ENCODE measurements at places on chromosomes 5 and 9. TPM values are rescaled to one million over a fixed set of nuclear protein-coding genes. Genes with fewer than 3 reads are reported as not detected.

GRCh38 chr9:92384375-92384774, 20.0 kb downstream of the OGN start:
- DNase-seq: peak; percentile 34

DNA sequence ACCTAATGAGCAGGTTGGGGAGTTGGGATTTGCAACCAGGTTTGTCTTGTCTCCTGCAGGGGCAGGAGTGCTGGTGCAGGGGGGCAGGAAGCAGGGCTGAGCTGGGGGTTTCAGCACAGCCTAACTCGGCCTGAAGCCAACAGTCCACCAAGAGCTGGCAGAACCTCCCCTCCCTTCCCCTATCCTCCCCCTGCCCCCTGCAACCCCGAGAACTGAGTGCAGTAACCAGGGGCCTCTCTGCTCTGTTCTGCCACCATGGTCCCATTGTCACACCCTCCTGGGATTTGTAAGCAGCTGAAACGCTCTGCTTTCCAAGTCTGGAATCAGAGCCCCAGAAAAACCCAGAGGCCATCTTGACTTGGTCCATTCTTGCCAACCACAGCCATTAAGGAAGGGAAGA, 72.9 kb downstream of the ARHGEF37 start:
- DNase-seq: no peak

DNA sequence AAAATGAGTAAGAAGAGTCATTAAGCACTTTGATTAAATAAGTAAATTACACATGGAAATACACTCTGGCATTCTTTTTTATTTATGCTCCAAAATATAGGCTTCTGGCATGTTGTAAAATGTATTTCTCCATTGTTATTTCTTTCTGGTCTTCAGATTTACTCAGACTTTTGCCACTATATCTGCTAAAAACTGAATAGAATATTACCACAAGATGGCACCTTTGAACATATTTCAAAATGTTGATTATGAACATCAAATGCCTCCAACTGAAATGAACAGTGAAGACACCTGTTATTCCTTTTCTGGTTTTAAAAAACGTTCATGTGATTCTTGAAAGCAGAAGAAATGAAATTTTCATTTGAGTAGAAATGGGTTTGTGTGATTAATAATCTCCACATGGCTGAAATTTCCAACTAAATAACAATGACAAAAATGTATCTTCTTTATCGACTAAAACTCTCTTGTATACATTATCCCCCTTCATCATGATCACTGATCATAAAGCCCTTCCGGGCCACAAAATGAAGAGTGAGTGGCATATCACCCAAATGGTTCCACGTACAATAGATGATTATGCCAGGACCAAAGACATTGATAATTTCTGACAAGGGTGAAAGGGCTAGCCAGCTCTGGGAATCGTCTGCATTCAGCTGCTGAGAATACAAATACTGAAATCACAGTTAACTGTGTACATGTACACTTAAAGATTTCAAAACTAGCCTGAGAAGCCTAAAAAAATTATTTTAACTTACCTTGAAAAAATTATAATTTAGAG, 23.8 kb downstream of the TYRP1 start:
- no peak for DNase-seq

GRCh38 chr9:27311184-27311583, 14.2 kb upstream of the EQTN start:
- DNase-seq: no peak

DNA sequence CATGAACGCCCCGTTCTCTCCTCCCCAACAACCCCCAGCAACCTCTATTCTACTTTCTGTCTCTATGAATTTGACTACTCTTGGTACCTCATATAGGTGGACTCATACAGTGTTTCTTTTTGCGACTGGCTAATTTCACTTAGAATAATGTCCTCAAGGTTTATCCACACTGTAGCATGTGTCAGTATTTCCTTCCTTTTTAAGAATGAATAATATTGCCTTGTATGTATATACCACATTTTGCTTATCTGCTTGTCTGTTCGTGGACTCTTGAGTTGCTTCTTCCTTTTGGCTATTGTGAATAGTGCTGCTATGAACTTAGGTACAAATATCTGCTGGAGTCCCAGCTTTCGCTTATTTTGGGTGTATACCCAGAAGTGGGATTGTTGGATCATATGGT, 42.7 kb downstream of the IQGAP2 start:
- DNase-seq: no peak

- peak; percentile 91 for DNase-seq
Observed at GRCh38 chr5:56525113-56525512, 290.2 kb upstream of the MAP3K1 start.

GRCh38 chr5:39178861-39179260, 40.5 kb downstream of the FYB1 start:
- DNase-seq: no peak

DNA sequence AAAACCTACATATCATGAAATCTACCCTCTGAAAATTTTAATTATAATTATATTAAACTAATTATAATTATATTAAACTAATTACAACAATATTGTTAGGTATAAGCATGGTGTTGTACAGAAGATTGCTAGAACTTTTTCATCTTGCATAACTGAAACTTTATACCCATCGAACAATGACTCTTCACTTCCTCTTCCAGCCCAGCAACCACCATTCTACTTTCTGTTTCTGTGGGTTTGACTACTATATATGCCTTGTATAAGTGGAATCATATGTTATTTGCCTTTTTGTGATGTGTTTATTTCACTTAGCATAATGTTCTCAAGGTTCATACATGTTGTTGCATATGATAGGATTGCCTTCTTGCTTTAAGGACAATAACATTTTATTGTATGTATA, 274.2 kb upstream of the CCNH start:
- DNase-seq: no peak

The SPINK13 gene
- not detected for total RNA-seq

The FAXDC2 gene
- total RNA-seq: 0.79 TPM

The PLPP7 gene
- not detected for total RNA-seq

The SHOC1 gene
- total RNA-seq: 0.09 TPM

The LRRC14B gene
- total RNA-seq: not detected

The CXCL14 gene
- not detected for total RNA-seq

Measured in MCF 10A (cell line).